ENCODE measurements at places on chromosomes 5 and 9. TPM values are rescaled to one million over a fixed set of nuclear protein-coding genes. Genes with fewer than 3 reads are reported as not detected.

SLC25A2 gene
- total RNA-seq: not detected

GRCh38 chr5:162301356-162301755 lies 233.8 kb downstream of the GABRG2 start:
- DNase-seq: no peak

- peak; percentile 73 for DNase-seq
These were observed 79.3 kb downstream of the BRINP1 start for GRCh38 chr9:119289740-119290433.

DNA sequence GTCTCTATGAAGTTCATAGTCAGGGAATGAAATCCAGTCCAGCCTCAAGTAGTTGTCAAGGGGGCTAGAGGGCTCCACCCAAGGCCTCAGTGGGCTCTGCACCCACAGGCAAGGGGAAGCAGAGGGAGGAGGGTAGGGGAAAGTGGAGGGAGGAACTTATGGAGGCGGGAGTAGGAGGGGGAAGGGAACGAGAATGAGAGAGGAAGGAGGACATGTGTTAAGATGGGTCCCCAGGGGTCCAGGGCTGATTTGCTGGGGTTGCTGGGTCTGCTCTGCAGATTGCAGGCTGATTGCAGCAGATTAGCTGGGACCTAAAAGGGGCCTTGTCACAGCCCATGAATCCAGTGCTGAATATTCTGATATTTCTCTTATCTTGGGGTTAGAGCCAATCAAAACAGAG lies 166.9 kb upstream of the IL12B start:
- DNase-seq: no peak

GRCh38 chr9:86807367-86807976 lies 139.8 kb downstream of the GAS1 start:
- DNase-seq: peak; percentile 14

GRCh38 chr9:5721279-5722087 lies 92.6 kb downstream of the RIC1 start:
- DNase-seq: no peak

DNA sequence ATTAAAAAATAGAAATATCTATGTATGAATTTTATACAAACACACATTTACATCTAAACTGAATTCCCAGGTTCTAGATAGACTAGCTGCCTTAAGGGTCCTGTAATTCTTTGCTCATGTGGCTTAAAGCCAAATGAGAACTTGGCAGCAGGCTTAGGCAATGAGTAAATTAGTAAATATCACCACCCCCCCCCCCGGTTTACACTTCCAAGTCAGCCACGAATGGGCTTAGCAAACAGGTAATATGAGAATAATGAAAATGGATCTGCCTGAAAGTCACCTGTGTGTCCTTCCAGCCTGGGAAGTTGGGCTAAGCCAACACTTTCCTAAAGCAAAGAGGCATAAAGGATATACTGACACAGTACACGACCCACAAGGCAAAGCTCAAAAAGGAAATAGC lies 108.6 kb downstream of the KLHL3 start:
- DNase-seq: no peak

OR1Q1 gene
- total RNA-seq: not detected

DNA sequence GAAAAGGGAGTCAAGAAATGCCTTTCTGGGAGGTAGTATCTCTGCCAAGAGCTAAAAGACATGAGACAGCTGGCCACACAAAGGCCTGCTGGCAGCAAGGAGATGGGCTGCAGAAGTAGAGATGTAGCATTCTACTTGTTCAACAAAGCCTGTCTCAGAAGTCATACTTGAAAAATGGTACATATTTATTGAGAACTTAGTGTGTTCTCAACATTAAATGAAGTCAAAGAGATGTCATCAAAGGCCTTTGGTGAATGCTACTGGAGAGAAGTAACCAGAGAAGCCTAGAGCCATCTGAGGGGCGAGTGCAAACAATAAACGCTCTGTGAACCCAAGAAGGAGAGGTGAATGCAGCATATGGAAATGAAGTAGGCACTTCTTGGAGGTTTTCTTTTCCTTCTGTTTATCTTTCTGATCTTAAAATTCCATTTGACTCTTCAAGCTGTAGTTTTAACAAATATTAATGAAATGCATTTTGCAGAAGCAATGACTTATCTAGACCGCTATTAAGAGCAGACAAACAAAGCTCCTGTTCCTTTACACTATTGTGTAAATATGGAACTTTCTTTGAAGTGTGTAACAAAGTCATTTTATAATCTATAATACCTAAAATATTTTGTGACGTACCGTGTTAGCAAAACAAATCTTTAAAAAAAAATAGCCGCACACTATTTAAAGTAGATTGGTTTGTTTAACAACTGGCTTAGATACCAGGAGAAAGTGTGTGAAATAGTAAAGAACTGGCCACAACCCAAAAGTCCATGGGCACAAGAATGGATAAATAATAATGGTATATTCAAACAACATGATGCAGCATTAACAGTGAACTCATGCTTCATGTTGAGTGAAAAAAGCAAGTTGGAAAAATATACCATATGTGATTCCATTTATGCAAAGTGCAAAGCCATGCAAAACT lies 70.2 kb downstream of the ZNF608 start:
- DNase-seq: no peak

DNA sequence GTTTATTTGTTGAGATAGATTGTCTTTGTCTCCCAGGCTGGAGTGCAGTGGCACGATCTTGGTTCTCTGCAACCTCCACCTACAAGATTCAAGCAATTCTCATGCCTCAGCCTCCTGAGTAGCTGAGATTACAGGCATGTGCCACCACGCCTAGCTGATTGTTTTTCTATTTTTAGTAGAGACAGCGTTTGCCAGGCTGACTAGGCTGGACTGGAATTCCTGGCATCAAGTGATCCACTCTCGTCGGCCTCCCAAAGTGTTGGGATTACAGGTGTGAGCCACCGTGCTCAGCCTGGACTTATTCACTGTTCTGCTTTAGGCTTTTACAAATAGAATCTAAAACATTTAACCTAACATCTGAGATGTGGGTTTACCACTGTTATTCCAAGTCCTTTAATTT lies 91.3 kb downstream of the COMMD10 start:
- no peak for DNase-seq

GRCh38 chr9:27398982-27399653 lies 102.2 kb upstream of the EQTN start:
- no peak for DNase-seq

GRCh38 chr5:88940713-88941112 lies 57.7 kb upstream of the MEF2C start:
- DNase-seq: peak; percentile 28

GRCh38 chr5:83487155-83487554 lies 15.6 kb downstream of the VCAN start:
- no peak for DNase-seq

PKD2L2 gene
- not detected for total RNA-seq

DNA sequence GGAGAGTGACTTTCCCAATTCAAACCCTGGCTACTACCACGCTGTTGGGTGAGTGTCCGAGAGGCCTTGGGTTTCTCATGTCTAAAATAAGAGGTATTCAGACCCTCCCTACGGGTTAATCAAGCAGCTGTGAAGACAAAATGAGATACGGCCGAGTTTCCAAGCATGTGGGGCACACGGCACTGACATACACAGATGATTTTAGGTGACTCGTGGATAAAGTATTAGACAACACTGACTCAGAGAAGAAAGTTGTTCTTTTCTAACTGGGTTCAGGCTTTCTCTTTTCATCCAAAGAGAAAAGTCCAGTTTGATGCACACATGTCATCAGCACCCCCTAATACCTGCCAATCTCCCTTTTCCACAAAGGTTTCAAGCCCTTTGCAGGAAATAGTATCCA lies 15.6 kb downstream of the FOXI1 start:
- peak; percentile 72 for DNase-seq

DNA sequence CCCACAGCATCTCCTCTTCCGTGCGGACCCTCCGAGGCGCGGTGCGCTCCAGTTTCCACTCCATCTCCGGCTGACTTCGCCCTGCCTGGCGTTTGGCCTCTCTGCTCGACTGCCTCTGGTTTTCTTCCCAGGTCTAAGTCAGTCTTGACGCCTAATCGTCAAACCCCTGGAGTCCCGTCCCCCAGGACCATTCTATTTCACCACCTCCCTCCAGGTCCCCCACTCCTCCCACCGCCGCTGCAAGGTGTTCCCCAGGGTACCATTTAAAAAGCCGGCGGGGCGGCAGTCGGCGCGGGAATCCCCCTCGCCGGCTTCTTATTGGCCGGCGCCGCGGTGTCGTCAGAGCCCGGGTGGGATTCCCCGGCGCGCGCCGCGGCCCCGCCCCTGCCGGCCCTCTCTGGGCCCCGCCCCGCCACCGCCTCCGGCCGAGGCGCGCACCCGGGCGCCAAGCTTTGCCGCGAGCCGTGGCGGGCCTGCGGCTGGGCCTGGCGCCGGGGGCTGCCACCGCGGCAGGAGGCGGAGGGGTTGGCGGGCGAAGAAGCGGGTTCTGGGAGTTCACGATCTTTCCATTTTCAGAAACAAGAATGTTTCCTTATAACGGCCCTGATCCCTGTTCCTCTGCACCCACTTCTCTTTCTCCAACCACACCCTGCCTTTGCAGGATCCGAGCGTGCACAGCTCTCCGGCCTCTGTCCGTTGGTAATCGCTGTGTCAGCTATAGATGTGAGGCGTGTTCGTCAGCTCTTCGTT lies at the start of gene CDC20B:
Gene CDC20B (minus strand): TSS at position 241 of the 750 bp plus-strand sequence. CDS start 177 bp downstream, at position 64.
- peak; percentile 93 for DNase-seq

DNA sequence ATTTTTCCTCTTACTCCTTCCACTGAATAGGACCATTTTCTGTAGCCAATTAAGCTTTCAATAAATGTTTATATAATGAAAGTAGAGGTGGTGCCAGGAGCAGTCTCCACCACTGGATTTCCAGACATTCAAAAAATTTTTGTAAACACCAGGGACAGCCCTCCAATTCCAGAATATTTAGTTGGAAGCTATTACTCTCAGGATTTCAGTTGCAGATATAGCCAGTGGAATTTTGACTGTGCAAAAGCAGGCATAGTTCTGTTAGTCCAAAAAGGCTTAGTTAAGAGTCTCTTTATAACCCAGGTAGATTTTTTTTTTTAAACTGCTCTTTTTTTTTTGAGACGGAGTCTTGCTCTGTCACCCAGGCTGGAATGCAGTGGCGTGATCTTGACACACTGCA lies 138.1 kb upstream of the DMRT1 start:
- DNase-seq: peak; percentile 14

DNA sequence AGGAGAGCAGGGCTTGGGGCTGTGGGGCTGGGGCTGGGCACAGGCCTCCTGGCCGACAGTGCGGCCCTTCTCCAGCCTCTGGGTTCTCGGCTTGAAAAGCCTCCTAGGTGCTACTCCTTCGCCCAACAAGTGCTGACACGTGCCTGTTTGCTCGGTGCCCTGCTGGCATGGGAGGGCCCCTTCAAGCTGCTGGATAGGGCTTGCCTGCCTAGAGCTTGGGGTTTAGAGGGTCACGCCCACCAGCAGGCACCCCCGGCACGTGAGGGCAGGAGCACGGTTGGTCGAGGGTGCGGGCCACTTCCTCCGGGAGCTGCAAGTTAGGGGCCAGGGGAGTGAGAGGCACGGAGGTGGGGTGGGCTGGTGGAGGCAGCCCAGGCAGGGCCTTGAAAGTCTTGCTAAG lies 106.2 kb downstream of the RXRA start:
- DNase-seq: peak; percentile 18

DNA sequence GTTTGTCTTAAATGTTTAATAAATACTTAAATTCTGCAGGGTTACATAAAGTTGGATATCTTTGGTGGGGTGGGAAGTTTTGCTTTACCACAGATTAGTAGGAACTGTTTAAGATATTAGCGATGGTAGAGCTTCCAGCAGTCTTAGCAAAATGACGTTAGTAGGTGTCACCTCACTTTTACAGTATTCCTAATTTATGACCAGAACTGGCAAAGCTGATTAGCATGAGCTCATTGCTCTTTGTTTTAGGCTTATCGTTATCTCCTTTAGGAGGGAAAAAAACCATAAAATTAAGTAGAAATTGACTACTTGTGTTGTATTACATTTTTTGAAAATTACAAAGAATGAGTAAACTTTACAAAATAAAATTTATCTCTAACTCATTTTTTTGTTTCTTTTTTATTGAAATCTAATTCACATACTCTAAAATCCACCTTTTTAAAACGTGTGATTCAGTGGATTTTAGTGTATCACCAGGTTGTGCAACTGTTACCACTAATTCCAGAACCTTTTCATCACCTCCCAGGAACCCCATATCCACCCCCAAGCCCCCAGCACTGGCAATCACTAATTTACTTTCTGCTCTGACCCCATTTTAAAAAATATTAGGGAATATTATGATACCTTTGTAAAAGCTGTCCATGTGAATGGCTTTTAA lies 129.5 kb downstream of the TRIO start:
- no peak for DNase-seq

TMEM203 gene
- total RNA-seq: 44.3 TPM

GRCh38 chr9:91221332-91221731 lies 140.4 kb downstream of the AUH start:
- DNase-seq: no peak

SMIM32 gene
- not detected for total RNA-seq

MEGF10 gene
- not detected for total RNA-seq

- DNase-seq: peak; percentile 73
These were observed 12.7 kb upstream of the THG1L start for GRCh38 chr5:157718519-157718918.

FYB1 gene
- under 0.01 TPM for total RNA-seq

DNA sequence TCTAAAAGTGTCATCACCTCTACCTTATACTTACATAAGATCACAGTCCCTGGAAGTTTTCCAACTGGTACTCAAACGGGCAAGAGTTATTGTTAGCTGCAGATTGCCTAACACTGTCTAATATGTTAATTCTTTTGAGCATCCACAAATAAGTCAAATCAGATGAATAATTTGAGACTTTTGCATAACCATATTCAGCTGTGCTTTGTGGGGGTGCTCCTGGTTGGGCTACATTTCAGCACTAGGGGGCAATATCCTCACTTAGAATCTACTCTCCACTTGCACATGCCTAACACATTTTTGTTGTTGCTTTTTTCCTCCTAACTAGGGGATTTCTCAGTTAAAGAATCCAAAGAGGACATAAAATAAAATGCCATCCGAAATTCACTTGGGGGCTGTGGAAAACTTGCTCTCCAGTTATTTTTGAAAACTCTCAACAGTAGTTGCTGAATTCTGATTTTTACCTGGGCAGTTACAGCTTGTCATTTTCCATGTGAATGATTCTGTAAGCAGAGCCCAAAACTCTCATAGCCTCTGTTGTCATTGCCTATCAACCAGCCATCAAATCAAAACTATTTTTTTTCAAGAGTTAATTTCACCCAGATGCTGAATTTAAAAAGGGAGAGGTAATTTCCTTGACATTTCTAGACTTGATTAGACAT lies 71.5 kb downstream of the TRIM36 start:
- peak; percentile 70 for DNase-seq

GRCh38 chr5:14415024-14415697 lies 166.4 kb upstream of the OTULINL start:
- no peak for DNase-seq

- no peak for DNase-seq
These were observed 10.8 kb downstream of the STK10 start for GRCh38 chr5:172177176-172177575.

- no peak for DNase-seq
These were observed 688.0 kb upstream of the SEMA6A start for GRCh38 chr5:117262572-117263131.

DNA sequence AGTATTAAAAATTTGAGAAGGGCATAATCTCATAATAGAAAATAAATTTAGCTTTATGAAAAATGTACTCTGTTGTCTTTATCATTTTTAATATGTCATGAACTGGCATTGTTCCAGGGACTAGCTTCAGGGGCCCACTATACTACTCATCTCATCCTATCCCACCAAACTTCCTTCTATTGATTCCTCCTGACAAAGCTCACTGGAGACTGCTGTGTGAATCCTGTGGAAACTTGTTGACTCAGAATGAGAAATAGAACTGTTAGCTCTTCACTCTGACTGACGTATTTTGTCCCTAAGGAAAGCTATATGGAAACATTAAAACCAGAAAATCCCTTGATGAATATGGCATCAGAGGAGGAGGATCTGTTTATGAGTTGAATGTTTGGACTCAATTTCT lies 29.8 kb upstream of the BNIP1 start:
- no peak for DNase-seq

SFXN1 gene
- 73.0 TPM for total RNA-seq

ZNF367 gene
- total RNA-seq: 9.3 TPM

SNCB gene
- total RNA-seq: not detected
